ENCODE measurements at places on chromosomes 3 and 15. TPM values are rescaled to one million over a fixed set of nuclear protein-coding genes. Genes with fewer than 3 reads are reported as not detected.

The GPR87 gene
- total RNA-seq, result not detected

The IL16 gene
- total RNA-seq, result 0.38 TPM

The CHL1 gene
- total RNA-seq, result 32.5 TPM

The OXTR gene
- total RNA-seq, result 3.1 TPM

The ATP10A gene
- 0.07 TPM for total RNA-seq

The TIGIT gene
- total RNA-seq, result not detected

The AHSG gene
- total RNA-seq, result 0.27 TPM

The CDCP1 gene
- 15.3 TPM for total RNA-seq

The ABHD17C gene
- 20.6 TPM for total RNA-seq

The CATSPER2 gene
- 7.7 TPM for total RNA-seq

The FBN1 gene
- total RNA-seq, result 3.9 TPM

The DTX3L gene
- total RNA-seq, result 13.0 TPM

The SLC12A1 gene
- total RNA-seq, result not detected

The ZNF501 gene
- 6.7 TPM for total RNA-seq

The LRTM1 gene
- not detected for total RNA-seq

The TRIM42 gene
- total RNA-seq, result not detected

The STRA6 gene
- 17.9 TPM for total RNA-seq

The ATP2C1 gene
- total RNA-seq, result 82.7 TPM

The FOXL2 gene
- total RNA-seq, result 0.09 TPM

The ZPLD1 gene
- not detected for total RNA-seq

DNA sequence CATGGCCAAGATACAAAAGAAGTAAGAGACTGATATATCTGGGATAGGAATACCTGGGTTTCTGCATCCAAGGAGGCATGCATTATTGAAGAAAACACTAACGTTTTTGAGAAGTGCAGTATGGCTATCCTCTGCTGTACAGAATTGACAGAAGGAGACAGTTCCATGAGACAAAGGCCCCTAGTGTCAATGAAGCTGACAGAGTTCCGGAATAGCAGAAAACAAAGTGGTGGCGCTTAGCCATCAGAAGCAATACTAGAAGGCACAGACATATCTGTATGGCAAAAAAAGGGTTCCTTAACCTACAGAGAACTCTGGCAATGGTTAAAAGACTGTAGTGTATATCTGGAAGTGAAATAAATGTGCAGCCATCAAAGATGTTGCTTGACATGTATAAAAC is 77.8 kb downstream of the VGLL3 start:
- DNase-seq, result no peak

GRCh38 chr3:36907911-36908646 is 36.8 kb downstream of the TRANK1 start:
- no peak for DNase-seq

- no peak for DNase-seq
Observed at GRCh38 chr3:12060139-12060845, 56.1 kb downstream of the SYN2 start.

DNA sequence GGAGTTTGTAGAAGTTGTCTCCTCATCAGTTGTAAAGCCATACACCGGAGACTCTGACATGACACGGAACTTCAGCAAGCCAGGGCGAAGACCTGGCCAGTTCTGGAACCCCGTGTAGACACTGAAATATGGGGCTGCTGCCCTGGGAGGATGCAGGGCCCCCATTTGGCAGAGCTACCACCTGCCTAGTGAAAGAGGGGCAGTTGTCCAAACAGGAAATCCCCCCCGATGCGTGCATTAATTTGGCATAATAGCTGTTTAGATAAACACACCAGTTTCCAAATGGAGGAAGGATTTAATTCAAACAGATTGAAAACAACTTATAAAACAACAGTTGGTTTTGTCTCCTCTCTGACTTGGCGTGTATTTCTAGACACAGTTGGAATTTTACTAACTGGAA is 357.2 kb downstream of the GABRG3 start:
- DNase-seq, result no peak

DNA sequence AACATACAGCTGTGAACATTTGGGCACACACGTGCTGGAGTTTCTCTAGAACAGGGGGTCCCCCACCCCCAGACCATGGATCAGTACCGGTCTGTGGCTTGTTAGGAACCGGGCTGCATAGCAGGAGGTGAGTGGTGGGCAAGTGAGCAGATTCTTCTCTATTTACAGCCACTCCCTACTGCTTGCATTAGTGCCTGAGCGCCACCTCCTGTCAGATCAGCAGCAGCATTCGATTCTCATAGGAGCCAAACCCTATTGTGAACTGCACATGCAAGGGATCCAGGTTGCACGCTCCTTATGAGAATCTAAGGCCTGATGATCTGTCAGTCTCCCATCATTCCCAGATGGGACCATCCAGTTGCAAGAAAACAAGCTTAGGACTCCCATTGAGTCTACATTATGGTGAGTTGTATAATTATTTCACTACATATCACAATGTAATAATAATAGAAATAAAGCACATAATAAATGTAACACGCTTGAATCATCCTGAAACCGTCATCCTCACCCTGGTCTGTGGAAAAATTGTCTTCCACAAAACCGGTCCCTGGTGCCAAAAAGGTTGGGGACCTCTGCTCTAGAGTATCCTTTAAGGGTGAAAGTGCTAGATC is 25.8 kb downstream of the CHRM5 start:
- DNase-seq, result no peak

- DNase-seq, result no peak
Observed at GRCh38 chr3:52053307-52054304, 2.8 kb downstream of the DUSP7 start.

- DNase-seq, result no peak
Observed at GRCh38 chr3:168467115-168467714, 371.5 kb upstream of the GOLIM4 start.

DNA sequence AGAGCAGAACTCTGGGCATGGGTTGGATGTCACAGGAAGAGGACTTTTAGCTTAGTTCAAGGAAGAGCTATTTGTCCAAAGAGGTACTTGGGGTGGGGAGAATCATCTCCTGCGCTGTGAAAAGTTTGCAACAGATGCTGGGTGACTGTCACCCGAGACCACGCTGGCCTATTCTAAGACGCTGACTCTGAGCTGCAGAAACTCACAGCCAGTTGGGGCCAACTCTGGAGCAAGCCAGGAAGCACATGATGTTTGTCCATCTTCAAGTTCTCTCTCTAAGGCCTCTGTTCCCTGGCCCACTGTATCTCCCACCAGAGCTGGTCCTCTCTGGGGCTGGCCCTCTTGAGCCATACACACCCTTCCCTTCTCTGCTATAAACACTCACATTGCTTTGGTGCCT is 17.9 kb upstream of the CDCP1 start:
- DNase-seq, result no peak

- DNase-seq, result no peak
Observed at GRCh38 chr3:167814441-167814951, 79.0 kb downstream of the SERPINI1 start.

- DNase-seq, result no peak
Observed at GRCh38 chr3:112813723-112814171, 32.9 kb downstream of the CD200R1L start.

DNA sequence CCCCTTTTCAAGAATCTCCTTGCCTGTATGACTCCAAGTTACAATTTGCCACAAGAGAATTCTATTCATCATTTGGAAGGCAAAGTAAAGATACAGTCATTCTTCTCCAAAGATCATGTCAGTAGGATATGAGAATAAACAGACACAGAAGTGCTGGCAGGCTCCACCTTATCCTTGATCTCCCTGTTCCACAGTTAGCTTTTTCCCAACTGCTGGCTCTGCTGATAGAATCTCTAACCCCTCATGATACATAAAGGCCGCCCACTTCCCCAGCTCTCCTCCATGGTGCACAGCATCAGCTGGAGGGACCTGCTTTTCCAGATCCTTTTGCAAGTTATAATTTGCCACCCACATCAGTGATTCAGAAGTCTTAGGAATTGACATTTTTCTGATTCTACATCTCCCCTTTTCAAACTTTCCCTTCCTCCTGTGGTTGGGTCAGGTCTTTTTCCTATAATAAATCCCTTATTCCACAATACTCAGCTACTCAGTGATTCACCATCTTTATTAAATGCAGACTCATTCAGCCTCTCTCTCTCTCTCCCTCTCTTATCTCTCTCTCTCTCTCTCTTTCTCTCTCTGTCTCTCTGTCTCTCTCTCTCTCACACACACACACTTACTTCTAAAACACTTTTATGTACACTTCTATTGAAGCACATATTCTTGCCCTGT is 465.4 kb downstream of the GBE1 start:
- no peak for DNase-seq

DNA sequence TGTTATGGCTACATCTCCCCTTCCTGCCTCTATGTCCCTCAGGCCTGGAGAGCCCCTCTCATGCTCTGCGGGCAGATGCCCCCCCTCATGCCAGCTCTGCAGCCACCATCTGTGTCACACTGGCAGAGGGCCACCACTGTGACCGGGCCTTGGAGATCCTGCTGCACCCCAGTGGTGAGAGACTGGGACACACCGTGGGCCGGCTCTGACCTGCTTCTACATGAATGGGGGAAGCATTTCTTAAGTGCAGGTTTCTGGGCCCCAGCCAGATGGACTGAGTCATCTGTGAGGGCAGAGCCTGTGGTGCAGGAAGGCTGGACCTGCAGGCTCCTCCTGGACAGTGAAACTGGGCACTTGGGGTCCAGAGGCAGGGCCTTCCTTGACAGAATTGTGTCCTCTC is 4.8 kb downstream of the VWA5B2 start:
- DNase-seq, result no peak

DNA sequence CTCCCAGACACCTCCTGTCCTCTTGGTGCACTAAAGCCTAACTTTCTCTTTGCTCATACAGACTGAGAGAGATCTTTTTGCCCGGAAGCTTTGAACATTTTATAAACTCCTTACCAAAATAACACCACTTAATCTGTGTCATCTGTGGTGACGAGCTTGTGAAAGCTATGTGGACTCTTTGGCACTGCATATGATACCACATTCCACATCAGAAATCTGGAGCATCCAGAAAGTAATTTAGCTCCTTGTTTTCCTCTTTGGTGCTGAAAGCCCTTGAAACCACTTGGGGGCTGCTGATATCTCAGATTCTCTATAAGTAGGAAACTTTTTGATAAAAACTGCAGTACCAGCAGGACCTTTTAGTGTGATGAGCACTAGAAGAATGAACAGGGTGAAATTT is 128.3 kb downstream of the ALCAM start:
- no peak for DNase-seq

DNA sequence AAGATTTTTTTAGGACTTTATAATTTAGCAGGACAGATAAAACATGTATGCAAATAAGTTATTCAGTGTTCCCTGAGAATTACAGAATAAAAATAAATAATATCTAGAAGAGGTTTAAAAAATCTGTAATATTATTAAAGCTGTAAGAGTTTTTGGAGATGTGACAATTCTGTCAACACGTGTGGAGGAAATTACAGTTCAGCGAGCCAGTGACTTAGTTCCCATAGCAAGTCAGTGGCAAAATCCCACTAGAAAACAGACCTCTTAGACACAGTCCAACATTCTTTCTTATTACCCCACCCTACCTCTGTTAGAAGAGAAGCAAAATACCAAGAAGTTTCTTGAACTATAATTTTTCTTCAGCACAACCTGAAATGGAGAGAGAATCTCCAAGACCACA is 16.2 kb upstream of the DENND6A start:
- DNase-seq, result no peak

DNA sequence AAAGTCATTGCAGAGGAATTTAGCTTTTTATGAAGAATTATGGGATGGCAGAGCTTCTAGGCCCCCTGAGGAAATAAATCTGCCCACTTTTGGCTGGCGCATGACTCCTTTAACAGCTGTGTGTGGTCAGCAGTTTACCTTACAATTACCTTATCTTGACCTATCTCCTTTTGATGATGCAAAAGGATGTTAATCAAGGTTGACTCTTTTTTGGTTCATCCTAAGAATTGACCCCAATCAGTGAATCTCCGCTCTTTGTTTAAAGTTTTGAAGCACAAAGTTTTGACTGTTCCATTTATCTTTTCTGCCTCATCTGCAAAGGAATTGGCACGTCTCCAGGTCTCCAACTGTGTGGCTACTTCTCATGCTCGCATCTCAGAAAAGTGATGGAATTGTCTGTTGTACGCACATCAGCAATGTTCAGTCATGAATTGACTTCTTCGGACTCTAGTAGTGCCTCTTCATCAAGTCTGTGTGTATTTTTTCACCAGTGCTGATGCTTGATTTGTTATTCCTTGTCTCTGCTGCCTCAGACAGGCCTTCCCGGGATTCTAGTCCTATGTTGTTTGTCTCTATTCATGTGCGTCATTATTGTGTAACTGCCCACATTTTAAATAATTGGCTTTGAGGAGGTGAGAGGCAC is 196.2 kb upstream of the CFAP20DC start:
- no peak for DNase-seq

DNA sequence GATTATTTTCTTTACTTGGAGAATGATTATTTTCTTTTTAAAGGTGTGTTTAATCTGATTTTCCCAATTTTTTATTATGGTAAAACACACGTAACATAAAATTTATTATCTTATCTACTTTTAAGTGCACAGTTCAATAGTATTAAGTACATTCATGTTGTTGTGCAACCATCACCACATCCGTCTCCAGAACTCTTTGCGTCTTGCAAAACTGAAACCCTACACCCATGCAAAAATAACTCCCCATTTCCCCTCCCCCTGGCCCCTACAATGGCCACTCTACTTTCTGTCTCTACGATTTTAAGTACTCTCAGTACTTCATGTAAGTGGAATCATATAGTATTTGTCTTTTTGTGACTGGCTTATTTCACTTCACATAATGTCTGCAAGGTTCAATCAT is 230.7 kb downstream of the SATB1 start:
- no peak for DNase-seq

DNA sequence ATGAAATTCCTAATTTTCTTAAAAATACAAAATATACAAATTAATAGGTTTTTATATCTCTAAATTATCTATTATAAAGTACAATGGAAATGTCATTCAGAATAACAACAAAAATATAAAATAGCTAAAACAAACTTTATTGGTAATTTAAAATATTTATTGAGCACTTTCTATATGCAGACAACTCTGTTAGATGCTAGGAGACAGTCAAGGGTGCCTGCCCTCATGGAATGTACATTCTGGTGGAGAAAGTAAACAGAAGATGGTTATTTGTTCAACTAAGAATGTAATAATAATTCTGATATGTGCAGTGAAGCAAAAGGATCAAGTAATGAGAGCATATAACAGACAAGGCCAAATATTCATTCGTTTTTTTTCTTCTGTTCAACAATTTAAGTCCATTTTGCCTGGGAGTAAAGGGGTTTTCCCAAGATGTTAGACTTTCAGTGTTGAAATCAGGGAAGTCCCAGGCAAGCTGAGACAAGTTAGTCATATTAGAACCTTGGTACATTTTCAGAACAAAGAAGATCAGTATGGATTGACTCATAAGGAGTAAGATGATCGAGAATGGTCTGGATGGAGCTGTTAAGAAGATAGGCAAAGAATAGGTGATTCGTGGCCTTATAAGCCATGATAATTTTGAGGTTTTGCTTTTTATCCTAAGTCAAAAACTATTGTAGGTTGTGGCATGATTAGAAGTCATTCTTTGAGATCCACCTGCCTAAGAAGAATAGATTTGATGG is 150.2 kb upstream of the MLF1 start:
- no peak for DNase-seq

GRCh38 chr3:139561959-139562676 is 22.6 kb upstream of the RBP1 start:
- no peak for DNase-seq

GRCh38 chr3:20173844-20174410 is 12.1 kb downstream of the SGO1 start:
- DNase-seq, result no peak
